HS-27A (cell line): ENCODE measurements at places on chromosomes 2 and 18.

- DNase-seq, result peak; percentile 89
Measured at GRCh38 chr2:137155356-137156104, 390.2 kb downstream of the THSD7B start.

- DNase-seq, result peak; percentile 66
Measured at GRCh38 chr2:83006961-83007360, 1452.1 kb downstream of the SUCLG1 start.

GRCh38 chr2:29751390-29751789 is 170.0 kb downstream of the ALK start:
- DNase-seq, result no peak

DNA sequence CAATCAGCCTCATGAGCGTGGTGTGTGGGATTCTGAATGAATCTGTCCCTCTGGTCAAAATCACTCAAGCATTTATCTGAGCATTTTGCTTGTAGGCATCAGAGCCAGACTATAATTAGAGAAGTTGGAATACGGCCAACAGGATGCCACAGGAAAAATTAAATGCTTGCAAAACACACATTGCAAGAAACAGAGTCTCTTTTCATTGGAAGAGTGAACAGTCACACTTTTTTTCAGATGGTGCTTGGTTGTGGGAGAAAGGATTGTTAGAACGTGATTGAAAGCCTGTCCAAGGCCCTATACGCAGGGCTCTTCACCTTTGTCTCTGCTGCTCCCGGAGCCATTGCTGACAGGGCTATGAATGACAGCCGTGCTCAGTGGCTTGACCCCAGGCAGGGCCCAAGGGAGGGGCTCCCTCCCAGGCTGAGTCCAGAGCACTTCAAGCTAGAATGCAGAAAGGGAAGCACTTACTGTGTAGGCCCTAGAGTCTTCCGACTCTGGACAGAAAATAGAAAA is 59.8 kb downstream of the SNTG2 start:
- no peak for DNase-seq
